ENCODE measurements at places on chromosomes 2 and 18.

- DNase-seq: peak; percentile 75
Measured at GRCh38 chr2:170651624-170652325, 63.4 kb upstream of the SP5 start.

GRCh38 chr2:174522553-174522952 is 35.7 kb upstream of the GPR155 start:
- DNase-seq: no peak

DNA sequence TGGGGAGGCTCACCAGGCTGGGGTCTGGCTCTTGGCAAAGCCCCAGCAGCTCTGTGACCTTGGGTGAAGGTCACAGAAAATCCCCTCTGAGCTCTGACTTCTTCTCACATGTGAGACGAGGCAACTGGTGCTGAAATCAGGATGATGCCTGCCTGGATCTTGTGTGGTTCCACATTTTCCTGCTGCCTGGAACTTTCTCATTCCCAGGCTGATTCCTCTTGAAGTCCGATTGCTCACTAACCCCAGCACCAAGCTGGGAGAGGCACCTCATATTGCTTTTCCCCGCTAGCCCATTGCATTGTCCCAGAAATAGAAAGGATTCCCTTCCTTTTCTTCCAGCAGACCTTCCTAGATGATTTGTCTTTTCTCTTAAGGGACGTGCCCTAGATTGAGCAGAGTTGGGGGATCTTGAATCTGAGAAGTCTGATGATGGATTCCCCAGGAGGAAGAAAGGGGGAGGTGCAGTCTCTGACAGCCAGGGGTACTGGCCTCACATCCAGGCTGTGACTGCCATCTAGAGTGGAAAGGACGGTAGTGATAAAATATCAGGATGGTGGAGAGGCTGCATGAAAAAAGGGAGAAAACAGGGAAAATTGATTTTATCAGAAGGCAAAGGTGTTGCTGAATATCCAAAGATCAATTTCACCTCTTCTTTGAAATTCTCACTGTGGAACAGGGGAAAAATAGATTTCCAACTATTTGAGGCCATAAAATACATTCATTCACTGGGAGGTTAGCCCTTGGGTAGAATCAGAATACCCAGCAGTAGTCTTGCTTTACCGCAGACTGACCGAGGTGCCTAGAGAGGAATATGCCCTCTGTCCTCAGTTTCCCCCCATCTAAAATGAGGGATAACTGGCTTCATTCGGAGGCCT is 96.3 kb downstream of the FAM210A start:
- peak; percentile 61 for DNase-seq

GRCh38 chr2:73259704-73260337 is 24.5 kb downstream of the FBXO41 start:
- DNase-seq: no peak

DNA sequence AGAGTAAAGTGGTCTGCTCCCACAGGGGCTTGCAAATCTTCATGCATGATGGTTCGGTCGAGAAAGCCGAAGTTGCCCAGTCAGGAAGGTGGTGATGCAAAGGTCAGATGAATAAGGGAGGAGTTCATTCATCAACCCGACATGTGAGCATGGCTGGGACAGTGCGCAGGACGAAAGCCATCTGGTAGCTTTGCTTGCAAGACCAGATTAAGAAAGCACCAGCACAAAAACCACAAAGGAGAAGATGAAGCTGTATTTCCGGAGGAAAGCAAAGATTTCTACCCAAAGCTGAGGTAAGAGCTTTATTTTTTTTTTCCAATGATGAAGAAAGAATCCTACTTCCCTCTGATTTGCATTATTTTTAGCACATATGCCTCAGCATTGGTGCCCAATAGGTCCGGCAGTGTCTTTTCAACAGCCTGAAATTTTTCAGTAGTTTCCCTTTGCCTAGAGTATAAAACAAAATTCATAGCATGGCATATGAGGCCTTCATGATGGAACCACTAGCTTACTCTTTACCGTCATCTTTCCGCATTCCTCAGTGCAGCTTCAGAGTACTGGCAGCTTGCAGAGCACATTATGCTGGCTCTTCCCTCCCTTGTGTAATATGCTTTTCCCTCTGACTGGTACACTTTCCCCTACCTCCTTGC is 112.0 kb upstream of the THOC1 start:
- no peak for DNase-seq

GRCh38 chr2:240902615-240903041 is 3.5 kb upstream of the CROCC2 start:
- DNase-seq: no peak

GRCh38 chr2:128300151-128301020 is 18.3 kb downstream of the HS6ST1 start:
- no peak for DNase-seq

- DNase-seq: no peak
Measured at GRCh38 chr2:235849489-235849888, 318.7 kb downstream of the GBX2 start.

DNA sequence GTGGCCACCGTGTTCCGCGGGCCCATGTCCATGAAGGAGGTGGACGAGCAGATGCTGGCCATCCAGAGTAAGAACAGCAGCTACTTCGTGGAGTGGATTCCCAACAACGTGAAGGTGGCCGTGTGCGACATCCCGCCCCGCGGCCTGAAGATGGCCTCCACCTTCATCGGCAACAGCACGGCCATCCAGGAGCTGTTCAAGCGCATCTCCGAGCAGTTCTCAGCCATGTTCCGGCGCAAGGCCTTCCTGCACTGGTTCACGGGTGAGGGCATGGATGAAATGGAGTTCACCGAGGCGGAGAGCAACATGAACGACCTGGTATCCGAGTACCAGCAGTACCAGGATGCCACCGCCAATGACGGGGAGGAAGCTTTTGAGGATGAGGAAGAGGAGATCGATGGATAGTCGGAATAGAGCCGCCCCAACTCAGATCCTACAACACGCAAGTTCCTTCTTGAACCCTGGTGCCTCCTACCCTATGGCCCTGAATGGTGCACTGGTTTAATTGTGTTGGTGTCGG is 17.7 kb downstream of the TUBB6 start:
- DNase-seq: no peak

GRCh38 chr2:80257450-80257849 is 47.1 kb downstream of the LRRTM1 start:
- DNase-seq: no peak

DNA sequence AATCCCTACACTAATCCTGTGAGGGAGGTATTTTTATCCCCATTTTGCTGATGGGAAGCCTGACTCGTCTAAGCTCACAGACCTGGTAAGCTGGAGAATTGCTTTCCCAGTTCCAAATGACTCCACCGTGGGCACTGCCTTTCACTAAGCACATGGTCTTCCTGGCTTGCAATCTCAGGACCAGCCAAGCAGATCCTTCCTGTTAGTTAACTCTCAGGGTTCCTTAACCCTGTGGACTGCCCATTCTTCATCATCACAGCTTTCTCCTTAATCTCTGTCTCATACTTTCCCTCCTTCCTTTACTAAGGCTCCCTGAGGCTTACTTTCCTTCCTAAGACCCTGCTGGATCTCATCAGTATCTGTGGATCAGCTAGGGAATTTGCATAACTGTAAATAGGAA is 122.2 kb upstream of the ZEB2 start:
- no peak for DNase-seq

GRCh38 chr2:215982465-215982875 is 30.9 kb downstream of the MREG start:
- DNase-seq: no peak

- no peak for DNase-seq
Measured at GRCh38 chr2:96264086-96264485, 1.7 kb downstream of the TMEM127 start.

DNA sequence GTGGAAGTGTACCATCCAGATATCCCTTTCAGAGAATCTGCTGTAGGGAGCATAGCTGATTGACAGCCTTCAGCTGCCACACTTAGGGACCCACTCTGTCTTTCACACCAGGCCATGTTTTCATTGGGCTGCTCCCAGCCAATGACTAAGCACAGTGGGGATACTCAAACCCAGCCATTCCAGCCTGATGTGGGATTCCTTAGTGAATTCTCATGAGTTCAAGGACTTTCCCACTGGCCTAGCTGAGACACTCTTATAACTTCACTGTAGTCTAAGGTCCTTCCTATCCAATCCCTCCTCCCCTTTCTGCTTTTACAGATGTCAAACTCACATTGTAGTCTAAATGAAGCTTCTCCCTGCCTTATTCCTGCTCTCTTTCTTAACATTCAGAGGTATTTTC is 201.2 kb downstream of the PIK3C3 start:
- DNase-seq: no peak

- DNase-seq: no peak
Measured at GRCh38 chr2:128354726-128355470, 36.2 kb upstream of the HS6ST1 start.

- no peak for DNase-seq
Measured at GRCh38 chr2:233974530-233975071, 57.4 kb downstream of the TRPM8 start.

DNA sequence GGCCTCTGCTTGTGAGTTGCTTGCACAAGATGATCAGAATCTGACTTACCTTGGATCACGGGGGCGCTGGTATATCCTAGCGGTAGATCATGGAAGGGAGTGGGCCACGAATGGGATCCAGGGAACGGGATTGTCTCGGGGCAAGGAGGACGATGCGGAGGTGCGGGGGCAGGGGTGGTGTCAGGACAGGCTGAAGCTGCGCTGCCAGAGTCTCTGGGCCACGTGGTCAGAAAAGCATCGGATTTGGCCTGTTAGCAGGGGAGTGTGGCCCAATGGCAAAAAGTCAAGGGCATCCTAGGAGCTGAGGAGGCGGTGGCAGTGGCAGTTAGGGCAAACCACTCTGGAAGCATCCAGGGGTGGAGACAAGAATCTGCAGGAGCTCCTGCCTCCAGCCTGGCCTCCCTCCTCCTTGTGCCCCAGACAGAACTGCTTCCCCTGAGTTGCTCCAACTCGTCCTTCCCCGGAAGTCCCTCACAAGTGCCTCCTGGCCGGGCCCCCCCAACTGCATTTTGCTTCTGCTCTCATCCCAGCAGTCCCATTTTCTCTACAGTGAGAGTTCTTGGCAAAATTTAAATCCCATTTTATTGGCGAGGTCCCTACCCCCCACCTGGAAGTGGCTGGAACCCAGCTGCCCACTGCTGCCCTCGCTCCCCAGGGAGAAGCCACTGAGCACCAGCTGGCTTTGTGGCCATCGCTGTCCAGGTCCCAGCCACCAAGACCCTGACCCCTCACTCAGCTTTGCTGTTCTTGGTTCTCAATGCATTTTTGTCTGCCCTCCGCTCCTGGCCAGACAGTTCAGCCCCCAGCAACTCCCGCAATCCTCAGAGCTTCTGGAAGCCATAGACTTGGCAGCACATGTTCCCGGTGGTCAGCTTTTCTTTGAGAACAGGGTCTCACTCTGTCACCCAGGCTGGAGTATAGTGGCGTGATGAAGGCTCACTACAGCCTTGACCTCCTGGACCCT is 5.6 kb upstream of the CCDC74B start:
- DNase-seq: no peak

GRCh38 chr2:51158251-51158650 is 126.3 kb upstream of the NRXN1 start:
- no peak for DNase-seq

DNA sequence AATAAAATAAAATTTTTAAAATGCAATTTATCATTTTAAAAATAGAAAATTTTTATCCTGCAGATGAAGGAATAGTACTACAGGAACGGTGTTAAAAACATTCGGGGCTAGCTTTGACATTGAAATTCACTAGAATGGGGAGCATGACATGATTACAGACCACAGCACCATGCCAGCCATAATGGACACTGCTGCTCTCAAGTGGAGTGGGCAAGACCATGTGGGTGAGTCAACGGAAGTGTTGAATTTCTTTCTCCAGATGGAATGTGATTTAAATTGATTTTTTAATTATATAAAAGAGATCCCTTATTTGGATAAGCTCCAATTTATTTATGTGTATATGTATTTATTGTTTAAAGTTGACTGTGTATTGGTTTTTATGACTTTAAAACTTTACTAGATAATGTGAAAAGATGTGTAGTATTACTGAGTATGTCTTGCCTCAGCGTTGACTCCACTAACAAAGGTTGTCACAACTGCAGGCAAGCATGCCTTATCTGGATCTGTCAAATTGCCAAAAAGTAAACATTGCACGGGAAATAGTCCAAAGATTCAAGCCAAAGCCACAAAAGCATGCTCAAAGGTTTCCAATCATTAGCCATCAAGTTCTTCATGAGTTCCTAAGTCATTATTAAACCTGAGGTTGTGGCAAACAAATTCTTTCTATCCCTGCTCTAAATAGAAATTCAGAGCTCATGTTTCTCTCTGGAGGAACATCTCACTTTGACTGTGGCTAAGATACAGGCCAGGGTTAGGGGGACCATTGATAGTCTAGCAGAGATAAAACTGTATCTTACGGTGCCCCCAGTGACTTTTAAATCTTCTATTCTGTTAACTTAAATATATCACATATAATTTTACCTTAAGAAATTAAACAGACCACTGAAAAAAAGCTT is 536.9 kb downstream of the TMX3 start:
- DNase-seq: no peak

GRCh38 chr2:112643488-112643887 is 2.3 kb upstream of the SLC20A1 start:
- no peak for DNase-seq

GRCh38 chr2:45433363-45433762 is 177.7 kb downstream of the SRBD1 start:
- DNase-seq: no peak

DNA sequence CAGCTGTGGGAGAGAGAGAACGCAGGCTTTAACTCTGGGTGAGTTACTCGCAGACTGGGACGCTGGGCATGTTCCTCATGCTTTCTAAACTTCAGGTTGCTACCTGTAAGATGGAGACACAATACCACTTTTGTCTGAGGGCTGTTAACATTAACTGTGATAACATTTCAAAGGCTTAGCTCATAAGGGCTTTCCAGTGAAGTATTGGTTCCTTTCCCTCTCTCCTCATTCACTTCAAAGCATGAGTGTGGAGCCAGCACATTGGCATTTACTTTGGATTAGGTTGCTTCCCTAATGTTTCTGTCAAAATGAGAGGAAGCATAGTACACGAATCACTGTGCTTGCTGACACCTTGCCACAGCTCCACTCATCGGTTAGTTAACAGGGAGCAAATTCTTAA is 30.2 kb downstream of the INSIG2 start:
- DNase-seq: no peak

DNA sequence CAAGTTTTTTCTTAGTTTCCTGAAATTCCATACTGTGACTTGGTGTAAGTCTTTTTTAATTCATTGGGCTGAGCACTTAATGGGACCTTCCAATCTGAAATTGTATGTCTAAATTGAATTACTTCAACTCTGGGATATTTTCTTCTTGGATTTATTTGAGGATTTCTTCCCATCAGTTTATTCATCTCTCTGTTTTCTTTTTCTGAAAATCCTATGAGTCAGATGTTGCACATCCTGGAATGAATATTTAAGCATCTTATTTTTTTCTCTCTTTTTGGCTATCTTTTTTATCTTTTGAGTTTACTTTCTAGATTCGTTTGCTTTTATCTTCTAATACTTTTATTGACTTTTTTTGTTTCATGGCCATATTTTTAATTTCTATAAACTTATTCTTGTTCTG is 55.4 kb upstream of the ACYP2 start:
- no peak for DNase-seq

Measured in CD4-positive, alpha-beta T cell treated with Interleukin-17A for 4 hours (primary cell).